ENCODE measurements at places on chromosomes 6 and 20. TPM values are rescaled to one million over a fixed set of nuclear protein-coding genes. Genes with fewer than 3 reads are reported as not detected.

Gene E2F1
- 19.2 TPM for total RNA-seq

Gene ANKRD66
- not detected for total RNA-seq

Gene BPIFA1
- not detected for total RNA-seq

Gene COX4I2
- not detected for total RNA-seq

Gene LTA
- 128 TPM for total RNA-seq

Gene ZKSCAN4
- total RNA-seq: 6.1 TPM

Gene CLPSL2
- total RNA-seq: not detected

Gene COL12A1
- total RNA-seq: not detected

- no peaks in the 10 kb centered on the region for H3K4me1 ChIP-seq
- H3K27me3 ChIP-seq: no peaks in the 10 kb centered on the region
- no peak for DNase-seq
- H3K4me3 ChIP-seq: no peak overlapping the region
- H3K27ac ChIP-seq: no peak overlapping the region
- H3K36me3 ChIP-seq: no peaks in the 10 kb centered on the region
Observed at GRCh38 chr6:17038316-17038715, 63.5 kb upstream of the STMND1 start.

DNA sequence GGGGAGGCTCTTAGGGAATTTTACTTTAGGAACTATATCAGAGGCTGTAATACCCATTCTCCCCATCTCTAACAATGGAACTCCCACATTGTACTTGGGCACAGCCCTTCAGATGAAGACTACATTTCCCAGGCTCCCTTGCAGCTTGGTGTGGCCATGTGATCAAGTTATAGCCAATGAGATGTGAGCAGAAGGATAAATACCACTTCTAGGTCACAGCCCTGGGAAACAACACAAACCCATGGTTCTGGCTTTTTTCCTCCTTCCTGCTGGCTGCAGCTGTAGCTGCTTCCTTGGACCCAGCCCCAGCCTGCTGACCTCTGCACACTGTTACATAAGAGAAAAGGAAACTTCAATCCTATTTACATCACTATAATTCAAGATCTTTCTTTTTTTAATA is 445.9 kb upstream of the JARID2 start:
- H3K27ac ChIP-seq: no peak overlapping the region
- no peak overlapping the region for H3K4me3 ChIP-seq
- DNase-seq: peak; percentile 68
- no peaks in the 10 kb centered on the region for H3K36me3 ChIP-seq

GRCh38 chr20:35283441-35284266 is 918 bp downstream of the EIF6 start:
- peak overlapping the region; percentile 50 for H3K27ac ChIP-seq
- DNase-seq: no peak
- peaks cover 13% of the 10 kb centered on the region for H3K4me1 ChIP-seq
- peak overlapping the region; percentile 94 for H3K4me3 ChIP-seq
- no peaks in the 10 kb centered on the region for H3K27me3 ChIP-seq
- H3K36me3 ChIP-seq: peaks cover 20% of the 10 kb centered on the region

DNA sequence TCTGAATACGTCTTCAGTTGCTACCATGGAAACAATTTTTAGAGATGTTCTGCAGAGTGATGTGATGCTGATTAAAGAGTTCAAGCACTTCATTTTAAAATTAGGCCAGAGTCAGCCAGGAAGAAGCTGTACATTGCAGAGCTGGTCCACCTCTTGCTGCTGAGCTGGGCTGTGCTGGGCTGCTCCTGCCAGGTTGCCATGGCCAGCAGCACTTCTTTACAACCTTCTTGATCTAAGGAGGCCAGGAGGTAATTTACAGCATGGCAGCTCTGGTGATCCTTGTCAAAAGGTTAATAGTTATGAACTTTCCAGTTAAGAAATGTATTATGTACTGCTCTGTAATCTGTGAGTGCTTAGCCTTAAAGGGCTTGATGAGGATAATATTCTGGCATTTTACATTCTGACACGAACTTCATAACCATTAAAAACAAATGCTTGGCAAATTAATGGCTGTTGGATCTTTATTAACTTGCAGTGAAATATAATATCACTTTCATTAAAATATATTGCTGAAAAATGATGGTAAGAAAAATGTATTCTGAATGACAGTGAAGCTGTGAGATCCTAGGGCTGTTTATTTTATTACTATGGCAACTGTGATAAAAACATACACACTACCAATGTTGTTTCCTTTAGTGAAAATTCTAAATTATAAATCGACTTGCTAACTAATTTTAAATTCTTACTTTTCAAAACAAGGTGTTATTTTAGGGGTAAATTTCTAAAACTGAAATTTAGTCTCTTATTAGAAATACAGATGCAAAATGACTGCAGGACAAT is 259.7 kb downstream of the RFPL4B start:
- no peak overlapping the region for H3K27ac ChIP-seq
- no peak overlapping the region for H3K4me3 ChIP-seq
- no peaks in the 10 kb centered on the region for H3K4me1 ChIP-seq
- DNase-seq: no peak
- H3K27me3 ChIP-seq: no peaks in the 10 kb centered on the region
- no peaks in the 10 kb centered on the region for H3K36me3 ChIP-seq

- DNase-seq: no peak
- no peaks in the 10 kb centered on the region for H3K4me1 ChIP-seq
- 0 out of 2 replicates have a peak, but pooled peaks cover 2% of the 10 kb centered on the region for H3K27me3 ChIP-seq
- no peaks in the 10 kb centered on the region for H3K36me3 ChIP-seq
- no peak overlapping the region for H3K27ac ChIP-seq
Observed at GRCh38 chr20:1241456-1241855, 15.6 kb downstream of the RAD21L1 start.

DNA sequence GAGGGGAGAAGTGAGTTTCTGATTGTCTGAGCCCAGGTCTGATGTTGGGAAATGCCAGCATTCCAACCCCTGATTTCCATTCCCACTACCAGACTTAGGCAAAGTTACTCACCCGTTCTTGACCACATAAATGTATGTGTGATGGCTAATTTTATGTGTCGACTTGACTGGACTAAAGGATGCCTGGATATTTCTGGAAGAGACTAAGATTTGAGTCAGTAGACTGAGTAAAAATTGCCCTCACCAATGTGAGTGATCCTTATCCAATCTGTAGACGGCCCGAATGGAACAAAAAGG is 95.8 kb upstream of the TAB2 start:
- no peak overlapping the region for H3K27ac ChIP-seq
- H3K27me3 ChIP-seq: no peaks in the 10 kb centered on the region

DNA sequence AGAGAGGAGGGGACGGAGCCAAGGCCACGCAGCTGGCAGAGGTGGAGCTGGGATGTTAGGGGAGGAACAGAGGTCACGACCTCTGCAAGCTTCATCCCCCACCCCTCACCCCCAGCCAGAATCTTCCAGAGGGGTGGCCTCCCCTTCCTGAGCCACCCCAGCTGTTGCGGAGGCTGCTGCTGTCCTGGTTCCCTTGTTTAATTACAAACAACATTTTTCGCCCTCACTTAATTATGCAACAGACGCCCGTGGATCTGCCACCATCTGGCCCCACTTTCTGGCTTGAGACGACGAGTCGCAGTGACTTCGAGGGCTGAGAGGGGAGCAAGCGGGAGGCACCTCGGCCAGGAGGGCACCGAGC is 153.7 kb upstream of the PTPN1 start:
- no peak for DNase-seq
- H3K27ac ChIP-seq: no peak overlapping the region
- H3K4me3 ChIP-seq: no peak overlapping the region
- no peaks in the 10 kb centered on the region for H3K4me1 ChIP-seq
- H3K36me3 ChIP-seq: no peaks in the 10 kb centered on the region
- no peaks in the 10 kb centered on the region for H3K27me3 ChIP-seq

DNA sequence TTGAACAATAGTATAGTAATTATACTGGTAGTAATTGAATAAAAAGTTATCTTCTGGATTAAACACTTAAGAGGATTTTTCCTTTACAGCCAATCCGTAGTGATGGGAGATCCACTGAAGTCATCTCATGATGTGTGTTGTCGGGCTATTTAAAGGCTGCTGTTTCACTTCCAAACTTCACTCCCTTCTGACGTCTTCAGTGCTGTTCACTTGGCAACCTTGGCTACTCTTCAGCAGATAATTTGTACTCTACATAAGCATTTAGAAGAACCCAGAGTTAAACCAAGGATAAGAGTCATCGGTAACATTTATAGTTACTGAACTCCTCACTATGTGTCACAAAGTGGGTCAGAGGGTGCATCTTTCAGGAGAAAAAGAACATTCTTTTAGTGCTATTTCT is 179.1 kb upstream of the EYA4 start:
- H3K27me3 ChIP-seq: no peaks in the 10 kb centered on the region
- H3K4me3 ChIP-seq: no peak overlapping the region
- no peaks in the 10 kb centered on the region for H3K36me3 ChIP-seq
- H3K27ac ChIP-seq: no peak overlapping the region
- DNase-seq: no peak

GRCh38 chr6:56663344-56663743 is 20.7 kb upstream of the DST start:
- no peak overlapping the region for H3K27ac ChIP-seq
- no peaks in the 10 kb centered on the region for H3K36me3 ChIP-seq
- H3K4me3 ChIP-seq: no peak overlapping the region
- no peaks in the 10 kb centered on the region for H3K27me3 ChIP-seq

DNA sequence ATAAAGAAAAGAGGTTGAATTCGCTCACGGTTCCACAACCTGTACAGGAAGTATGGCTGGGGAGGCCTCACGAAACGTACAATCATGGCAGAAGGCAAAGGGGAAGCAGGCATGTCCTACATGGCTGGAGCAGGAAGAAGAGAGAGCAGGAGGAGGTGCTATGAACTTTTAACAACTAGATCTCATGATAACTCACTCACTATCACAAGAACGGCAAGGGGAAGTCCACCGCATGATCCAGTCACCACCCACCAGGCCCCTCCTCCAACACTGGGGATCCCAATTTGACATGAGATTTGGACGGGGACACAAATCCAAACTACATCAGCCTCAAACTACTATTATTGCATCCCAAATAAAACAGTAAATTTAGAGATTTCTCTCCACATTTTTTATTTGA is 53.6 kb upstream of the CST7 start:
- H3K36me3 ChIP-seq: no peaks in the 10 kb centered on the region
- H3K4me3 ChIP-seq: no peak overlapping the region
- no peak for DNase-seq
- H3K27me3 ChIP-seq: no peaks in the 10 kb centered on the region
- H3K4me1 ChIP-seq: no peaks in the 10 kb centered on the region

- no peak overlapping the region for H3K27ac ChIP-seq
- no peaks in the 10 kb centered on the region for H3K27me3 ChIP-seq
- no peak overlapping the region for H3K4me3 ChIP-seq
- DNase-seq: no peak
Observed at GRCh38 chr20:36644706-36645095, 1.3 kb downstream of the SLA2 start.
